A549 (cell line): ENCODE measurements at places on chromosomes 1 and 21. TPM values are rescaled to one million over a fixed set of nuclear protein-coding genes. Genes with fewer than 3 reads are reported as not detected.

ARV1 gene
- 31.2 to 34.0 TPM (median 32.0 TPM) in 3 replicates for polyA plus RNA-seq

ERICH3 gene
- not detected in 3 replicates for polyA plus RNA-seq

CSF3R gene
- not detected in 3 replicates for polyA plus RNA-seq

S100B gene
- polyA plus RNA-seq: not detected in 3 replicates

REN gene
- polyA plus RNA-seq: not detected in 3 replicates

VASH2 gene
- polyA plus RNA-seq: 3.0 to 4.7 TPM (median 3.3 TPM) in 3 replicates

PROX1 gene
- polyA plus RNA-seq: 0.01 to 0.03 TPM in 2 of 3 replicates, not detected in the other

DNA sequence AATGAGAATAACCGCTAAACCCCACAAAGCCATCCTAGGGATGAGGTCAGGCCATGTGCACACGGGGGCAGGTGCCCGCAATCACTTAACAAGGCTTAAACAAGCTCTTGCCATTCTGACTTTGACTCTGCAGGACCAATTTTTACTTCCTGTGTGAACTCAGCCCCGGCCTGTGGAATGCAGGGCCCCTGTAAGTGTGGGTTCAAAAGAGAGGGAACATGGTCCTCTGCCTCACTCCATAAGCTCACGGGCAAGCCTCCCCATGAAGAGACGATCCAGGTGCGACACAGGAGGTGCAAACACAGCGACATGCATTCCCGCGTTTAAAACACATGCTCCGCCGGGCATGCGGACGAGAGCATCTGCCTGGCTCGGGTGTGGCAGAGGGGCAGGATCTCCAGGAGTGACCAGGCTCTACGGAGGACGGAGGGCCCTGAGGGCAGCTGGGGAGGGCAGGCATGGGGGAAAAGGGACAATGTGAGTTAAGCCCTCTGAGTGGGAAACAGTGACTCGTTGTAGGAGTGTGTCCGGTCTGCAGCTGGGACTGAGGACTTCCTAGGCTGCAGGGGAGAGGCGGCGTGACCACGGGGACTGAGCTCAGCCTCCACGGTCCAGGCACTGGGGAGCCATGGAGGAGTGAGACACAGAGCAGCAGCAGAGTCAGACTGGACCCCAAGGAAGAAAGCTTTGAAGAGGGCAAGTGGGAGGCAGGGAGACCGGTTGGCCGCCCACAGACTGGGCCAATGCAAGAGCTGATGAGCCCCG lies 40.6 kb upstream of the AJAP1 start:
- no peak for DNase-seq

DNA sequence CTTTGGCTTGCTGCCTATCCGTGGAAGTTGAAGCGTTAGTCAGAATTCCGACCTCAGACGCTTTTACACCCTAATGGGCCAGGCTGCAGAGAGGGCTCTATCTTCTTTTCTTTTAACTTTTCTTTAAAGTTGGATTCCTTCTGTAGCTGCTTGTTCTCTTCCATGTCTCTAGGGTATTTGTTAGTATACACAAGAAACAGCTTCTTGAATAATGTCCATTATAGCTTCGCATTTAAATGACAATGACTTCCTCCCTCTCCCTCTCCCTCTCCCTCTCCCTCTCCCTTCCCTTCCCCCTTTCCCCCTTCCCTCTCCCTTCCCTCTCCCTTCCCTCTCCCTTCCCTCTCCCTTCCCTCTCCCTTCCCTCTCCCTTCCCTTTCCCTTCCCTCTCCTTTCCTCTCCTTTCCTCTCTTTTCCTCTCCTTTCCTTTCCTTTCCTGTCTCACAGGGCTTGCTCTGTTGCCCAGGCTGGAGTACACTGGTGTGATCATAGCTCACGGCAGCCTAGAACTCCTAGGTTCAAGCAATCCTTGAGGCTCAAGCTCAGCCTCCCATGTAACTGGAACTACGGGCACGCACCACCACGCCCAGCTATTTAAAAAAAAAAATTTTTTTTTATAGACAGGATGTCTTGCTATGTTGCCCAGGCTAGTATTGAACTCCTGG lies 33.0 kb downstream of the RIPPLY3 start:
- no peak for DNase-seq

GRCh38 chr1:1032424-1032823 lies 12.5 kb downstream of the AGRN start:
- DNase-seq: no peak

GRCh38 chr21:13854638-13855037 lies 245.1 kb downstream of the POTED start:
- no peak for DNase-seq

DNA sequence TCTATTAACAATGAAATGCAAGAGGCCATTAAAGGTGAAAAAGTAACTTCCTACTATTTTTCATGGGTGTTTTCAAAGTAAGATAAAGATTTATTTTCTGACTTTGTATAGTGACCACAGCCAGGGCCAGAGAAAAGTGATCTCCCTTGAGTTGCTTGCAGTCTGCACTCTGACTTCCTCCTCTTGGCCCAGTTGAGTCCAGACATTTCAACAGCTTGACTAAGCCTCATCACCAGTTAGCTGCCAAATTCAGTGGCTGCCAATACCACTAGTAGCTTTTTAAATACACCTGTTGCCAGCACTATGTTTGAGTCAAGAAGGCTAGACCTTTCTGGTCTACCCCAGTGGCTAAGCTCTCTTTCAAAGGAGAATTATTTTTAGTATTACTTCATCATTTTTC lies 3.7 kb upstream of the NEK7 start:
- peak; percentile 13 for DNase-seq

- no peak for DNase-seq
These were observed 55.9 kb downstream of the BCAR3 start for GRCh38 chr1:93625582-93626327.

GRCh38 chr1:17957588-17958267 lies 149.9 kb upstream of the IGSF21 start:
- DNase-seq: no peak

DNA sequence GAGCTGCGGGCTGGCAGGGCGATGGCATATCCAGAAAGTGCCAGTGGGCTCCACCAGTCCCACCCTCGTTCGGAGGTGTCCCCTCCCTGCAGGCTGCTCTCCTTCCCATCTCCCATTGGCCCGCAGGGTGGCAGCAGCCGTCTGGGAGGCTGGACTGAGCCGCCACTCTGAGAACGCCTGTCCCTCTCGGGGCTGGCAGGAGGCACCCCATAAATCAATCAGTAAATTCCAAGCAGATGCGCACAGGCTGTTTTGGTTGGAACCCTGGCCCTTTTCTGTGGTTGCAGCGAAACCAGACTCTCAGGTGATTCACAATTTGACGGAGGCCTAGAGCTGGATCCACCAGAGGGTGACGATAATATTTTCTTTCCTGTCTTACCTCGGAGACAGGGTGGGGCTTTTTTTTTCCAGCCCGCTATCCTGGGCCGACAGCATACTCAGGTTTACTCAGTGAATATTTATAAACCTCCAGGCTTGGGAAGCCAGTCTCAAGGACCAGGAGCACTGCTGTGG lies 99.7 kb downstream of the GLIS1 start:
- no peak for DNase-seq

GRCh38 chr1:41240781-41241353 lies 1.2 kb downstream of the SCMH1 start:
- DNase-seq: no peak

GRCh38 chr1:168829876-168830275 lies 100.9 kb upstream of the DPT start:
- no peak for DNase-seq

DNA sequence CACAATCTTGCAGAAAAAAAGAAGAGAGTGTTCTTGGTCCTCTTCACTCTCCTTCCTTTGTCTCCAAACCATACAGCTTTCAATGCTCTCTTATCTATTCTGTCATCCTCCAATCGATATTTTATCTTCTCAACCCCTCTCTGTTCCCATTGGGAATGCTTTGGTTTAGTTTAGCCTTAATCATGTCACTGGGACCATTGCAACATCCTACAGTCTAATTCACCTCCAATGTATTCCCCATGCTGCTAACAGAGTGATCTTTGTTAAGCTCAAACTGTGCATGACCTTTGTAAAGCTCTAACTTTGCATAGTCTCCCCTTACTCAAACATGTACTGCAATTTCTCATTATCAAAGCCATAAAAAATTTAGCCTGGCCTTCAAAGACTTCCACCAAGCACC lies 2.9 kb downstream of the MPL start:
- DNase-seq: no peak
